ENCODE measurements at places on chromosomes 4 and X.

GRCh38 chr4:20408611-20409010, 156.9 kb downstream of the SLIT2 start:
- no peak overlapping the region for H3K4me3 ChIP-seq
- H3K36me3 ChIP-seq: no peaks in the 10 kb centered on the region
- no peak for DNase-seq
- no peaks in the 10 kb centered on the region for H3K27me3 ChIP-seq

- H3K27me3 ChIP-seq: no peaks in the 10 kb centered on the region
- H3K36me3 ChIP-seq: no peaks in the 10 kb centered on the region
- H3K27ac ChIP-seq: peak overlapping the region; percentile 65
- no peak overlapping the region for H3K4me3 ChIP-seq
- peaks cover 48% of the 10 kb centered on the region for H3K4me1 ChIP-seq
- peak; percentile 75 for DNase-seq
Observed at GRCh38 chr4:70713453-70714078, 8.2 kb upstream of the RUFY3 start.

GRCh38 chr4:81030981-81031791, 678 bp downstream of the BMP3 start:
- no peak overlapping the region for H3K27ac ChIP-seq
- peaks cover 23% of the 10 kb centered on the region for H3K4me1 ChIP-seq

- no peaks in the 10 kb centered on the region for H3K36me3 ChIP-seq
- H3K4me3 ChIP-seq: no peak overlapping the region
- DNase-seq: no peak
- no peaks in the 10 kb centered on the region for H3K4me1 ChIP-seq
Observed at GRCh38 chr4:106835919-106836318, 200.2 kb downstream of the DKK2 start.

GRCh38 chr4:2036866-2037265, 22.3 kb upstream of the NAT8L start:
- H3K27ac ChIP-seq: no peak overlapping the region
- no peak overlapping the region for H3K4me3 ChIP-seq
- H3K27me3 ChIP-seq: no peaks in the 10 kb centered on the region
- no peaks in the 10 kb centered on the region for H3K36me3 ChIP-seq

DNA sequence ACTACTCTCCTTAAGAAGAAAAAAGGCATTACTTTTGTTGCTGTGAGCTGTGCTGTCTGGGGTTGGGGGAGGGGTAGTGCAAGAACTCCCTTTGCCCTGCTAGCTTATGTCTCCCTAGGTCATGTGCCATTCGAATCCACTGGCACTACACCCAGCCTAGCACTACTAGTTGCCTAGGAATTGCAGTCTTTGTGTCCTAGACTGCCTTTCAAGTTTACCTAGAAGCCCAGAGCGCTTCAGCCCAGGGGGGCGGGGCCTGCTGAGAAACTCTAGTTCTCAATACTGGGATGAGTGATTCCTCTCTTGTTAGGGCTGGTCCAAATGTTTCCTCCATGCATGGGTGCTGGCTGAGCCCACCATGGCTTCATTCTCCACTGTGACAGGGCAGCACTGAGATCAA, 1011.5 kb downstream of the PCDH19 start:
- H3K4me3 ChIP-seq: no peak overlapping the region
- no peaks in the 10 kb centered on the region for H3K27me3 ChIP-seq
- no peaks in the 10 kb centered on the region for H3K4me1 ChIP-seq
- DNase-seq: no peak

DNA sequence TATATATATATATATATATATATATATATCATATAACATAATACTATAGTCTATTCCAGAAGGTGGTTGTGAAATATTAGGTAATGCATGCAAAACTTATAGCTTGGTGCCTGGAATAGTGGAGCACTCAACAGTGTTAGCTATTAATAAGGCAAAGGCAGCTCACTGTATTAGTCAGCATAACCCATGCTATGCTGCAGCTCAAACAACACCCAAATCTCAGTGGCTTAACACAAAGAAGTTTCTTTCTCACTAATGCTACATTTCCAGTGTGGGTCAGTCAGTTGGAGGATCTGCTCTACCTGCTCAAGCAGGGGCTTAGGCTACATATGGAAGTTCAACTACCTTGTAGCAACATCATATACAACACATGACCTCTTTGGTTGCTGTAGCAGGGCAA, 5.2 kb upstream of the RPGR start:
- no peak overlapping the region for H3K4me3 ChIP-seq
- no peak for DNase-seq
- H3K36me3 ChIP-seq: no peaks in the 10 kb centered on the region
- peaks cover 5% of the 10 kb centered on the region for H3K4me1 ChIP-seq
- no peak overlapping the region for H3K27ac ChIP-seq

GRCh38 chr4:33357121-33357520, 2637.0 kb downstream of the PCDH7 start:
- no peaks in the 10 kb centered on the region for H3K36me3 ChIP-seq
- no peak overlapping the region for H3K4me3 ChIP-seq
- DNase-seq: no peak
- H3K27me3 ChIP-seq: no peaks in the 10 kb centered on the region

DNA sequence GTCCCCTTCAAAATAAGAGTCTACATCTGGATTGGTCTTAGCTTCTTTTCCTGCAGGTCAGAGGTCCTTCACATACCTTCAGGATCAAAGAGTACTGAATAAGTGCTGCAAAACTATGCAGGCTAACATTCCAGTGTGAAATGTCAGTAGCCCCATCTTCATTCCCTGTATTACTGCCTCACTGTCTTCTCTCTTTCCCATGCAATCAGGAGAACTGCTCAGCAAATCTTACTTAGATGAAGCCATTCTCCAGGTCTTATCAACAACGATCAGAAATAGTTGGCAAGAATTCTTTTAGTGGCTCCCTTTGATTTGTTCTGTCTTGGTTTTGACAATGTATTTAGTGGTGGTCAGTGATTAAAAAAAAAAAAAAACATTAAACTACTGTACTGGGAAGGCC, 26.0 kb upstream of the IQCM start:
- H3K27me3 ChIP-seq: no peaks in the 10 kb centered on the region
- no peak overlapping the region for H3K27ac ChIP-seq
- no peaks in the 10 kb centered on the region for H3K4me1 ChIP-seq
- no peak overlapping the region for H3K4me3 ChIP-seq

GRCh38 chr4:61446941-61447340, 246.8 kb downstream of the ADGRL3 start:
- H3K27me3 ChIP-seq: no peaks in the 10 kb centered on the region
- no peak for DNase-seq
- no peaks in the 10 kb centered on the region for H3K4me1 ChIP-seq
- no peaks in the 10 kb centered on the region for H3K36me3 ChIP-seq
- no peak overlapping the region for H3K27ac ChIP-seq

DNA sequence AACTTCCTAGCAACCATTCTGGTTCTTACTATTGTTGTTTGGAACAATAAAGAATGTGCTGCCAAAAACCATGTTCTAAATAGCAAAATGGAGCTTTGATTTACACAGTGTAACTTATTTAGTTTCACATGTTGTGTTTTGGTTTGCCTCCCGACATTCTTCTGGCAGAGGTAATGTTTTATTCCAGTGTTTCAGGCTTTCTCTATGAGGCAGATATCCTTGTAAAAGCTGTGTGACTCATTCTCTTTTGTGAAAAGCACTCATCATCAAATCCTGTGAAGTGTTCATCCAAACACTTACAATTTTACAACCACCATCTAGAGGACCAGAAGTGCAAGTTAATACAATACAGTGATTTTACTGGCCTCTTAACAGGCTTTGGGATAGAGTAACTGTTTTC, 219.0 kb upstream of the GIMD1 start:
- H3K27ac ChIP-seq: no peak overlapping the region
- no peaks in the 10 kb centered on the region for H3K27me3 ChIP-seq
- no peaks in the 10 kb centered on the region for H3K36me3 ChIP-seq
- H3K4me3 ChIP-seq: no peak overlapping the region

- DNase-seq: no peak
- H3K4me3 ChIP-seq: no peak overlapping the region
- H3K4me1 ChIP-seq: no peaks in the 10 kb centered on the region
- H3K27ac ChIP-seq: no peak overlapping the region
Observed at GRCh38 chrX:113935518-113935917, 648.4 kb upstream of the HTR2C start.

DNA sequence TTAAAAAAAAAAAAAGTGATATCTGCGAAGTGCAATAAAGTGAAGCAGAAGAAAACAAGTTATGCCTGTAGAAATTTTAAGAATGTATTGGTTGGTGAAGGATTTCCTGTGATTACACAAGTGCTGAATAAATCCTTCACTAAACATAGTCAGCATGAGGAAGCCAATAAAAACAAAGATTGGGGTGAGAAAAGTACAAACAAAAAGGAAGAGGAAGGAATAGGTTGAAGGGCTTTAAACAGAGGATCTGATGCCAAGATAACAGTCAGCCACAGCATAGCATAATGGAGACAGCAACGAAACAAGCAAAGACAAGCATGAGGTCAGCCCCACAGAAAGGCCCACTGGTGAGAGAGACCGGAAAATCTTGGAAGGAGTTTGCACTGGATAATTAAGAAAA, 372.2 kb downstream of the ADAM29 start:
- H3K27ac ChIP-seq: no peak overlapping the region
- H3K27me3 ChIP-seq: no peaks in the 10 kb centered on the region
- no peak for DNase-seq
- H3K4me3 ChIP-seq: no peak overlapping the region

- H3K36me3 ChIP-seq: no peaks in the 10 kb centered on the region
- H3K4me3 ChIP-seq: no peak overlapping the region
- no peak for DNase-seq
- H3K27ac ChIP-seq: no peak overlapping the region
Observed at GRCh38 chrX:129318375-129318774, 204.9 kb downstream of the SMARCA1 start.

- peaks cover 7% of the 10 kb centered on the region for H3K36me3 ChIP-seq
- no peak overlapping the region for H3K27ac ChIP-seq
- DNase-seq: no peak
- H3K4me1 ChIP-seq: peaks cover 35% of the 10 kb centered on the region
- no peak overlapping the region for H3K4me3 ChIP-seq
Observed at GRCh38 chr4:8225706-8226443, 26.8 kb downstream of the SH3TC1 start.

- no peak for DNase-seq
- no peak overlapping the region for H3K27ac ChIP-seq
- H3K4me1 ChIP-seq: no peaks in the 10 kb centered on the region
- H3K27me3 ChIP-seq: no peaks in the 10 kb centered on the region
- no peak overlapping the region for H3K4me3 ChIP-seq
Observed at GRCh38 chrX:13522811-13523210, 46.6 kb upstream of the EGFL6 start.

DNA sequence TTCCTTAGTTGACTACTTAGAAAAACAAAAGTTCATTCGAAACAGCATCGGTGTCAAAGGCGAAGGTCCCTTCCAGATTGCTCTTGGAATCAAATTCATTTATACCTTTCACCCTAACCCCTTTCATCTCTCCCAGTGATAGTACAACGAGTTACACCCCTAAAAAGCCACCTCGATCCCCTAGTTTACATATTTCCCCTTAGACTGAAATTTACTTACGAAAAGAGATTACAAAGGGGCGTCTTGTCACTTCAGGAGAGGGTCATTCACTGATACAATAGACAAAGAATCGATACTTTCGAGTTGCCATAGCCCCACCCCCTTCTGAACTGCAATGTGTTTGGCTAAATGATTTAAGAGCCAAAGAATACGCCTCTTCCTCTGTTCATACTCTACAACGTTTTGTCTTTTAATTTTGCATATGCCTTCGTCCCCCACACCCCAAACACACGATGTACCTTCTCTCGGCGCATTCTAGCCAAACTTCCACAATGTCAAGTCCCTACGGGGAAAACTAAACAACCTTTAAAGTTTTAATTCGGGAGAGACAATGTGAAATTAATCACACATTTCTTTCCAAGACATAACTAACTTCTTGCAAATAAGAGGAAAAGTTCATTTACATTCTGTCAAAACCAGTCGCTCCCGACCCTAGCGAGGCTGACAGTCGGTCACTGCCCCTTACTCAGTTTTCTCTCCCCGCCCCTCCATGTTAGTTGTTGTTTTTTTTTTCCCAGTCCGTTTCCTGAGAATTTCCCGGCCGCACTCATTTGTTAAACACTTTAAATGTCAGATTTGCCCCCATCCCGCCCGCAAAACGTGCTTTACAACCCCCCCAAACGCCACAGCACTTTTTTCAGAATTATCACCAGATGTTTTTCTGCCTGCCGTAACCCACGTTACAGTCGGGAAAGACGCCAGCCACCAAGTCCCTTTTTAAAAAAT, 88.6 kb downstream of the HPRT1 start:
- peaks cover 63% of the 10 kb centered on the region for H3K27me3 ChIP-seq
- no peak overlapping the region for H3K27ac ChIP-seq
- H3K36me3 ChIP-seq: no peaks in the 10 kb centered on the region
- peak; percentile 37 for DNase-seq

- no peaks in the 10 kb centered on the region for H3K4me1 ChIP-seq
- no peak for DNase-seq
- no peak overlapping the region for H3K4me3 ChIP-seq
- H3K36me3 ChIP-seq: no peaks in the 10 kb centered on the region
- H3K27ac ChIP-seq: no peak overlapping the region
Observed at GRCh38 chrX:39249999-39250398, 448.7 kb downstream of the MID1IP1 start.

DNA sequence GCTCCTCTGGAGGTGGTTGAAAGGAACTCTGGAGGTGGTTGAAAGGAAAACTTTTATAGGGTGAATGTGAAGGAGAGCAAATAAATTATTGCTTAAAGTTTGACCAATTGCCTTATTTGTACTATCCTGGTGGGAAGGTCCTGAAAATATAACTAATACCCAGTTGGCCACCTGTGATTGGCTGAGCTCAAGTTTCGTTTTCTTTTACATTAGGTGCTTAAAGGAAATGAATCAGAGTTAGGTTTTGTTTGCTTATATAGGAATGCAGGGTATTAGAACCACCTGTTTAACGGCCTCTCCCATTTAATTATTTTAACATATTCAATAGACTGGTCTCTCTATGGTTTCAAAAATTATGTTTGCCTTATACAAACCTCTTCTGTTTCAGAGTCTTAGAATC, 497.6 kb downstream of the PRR32 start:
- H3K4me3 ChIP-seq: no peak overlapping the region
- H3K27me3 ChIP-seq: no peaks in the 10 kb centered on the region
- H3K27ac ChIP-seq: no peak overlapping the region

DNA sequence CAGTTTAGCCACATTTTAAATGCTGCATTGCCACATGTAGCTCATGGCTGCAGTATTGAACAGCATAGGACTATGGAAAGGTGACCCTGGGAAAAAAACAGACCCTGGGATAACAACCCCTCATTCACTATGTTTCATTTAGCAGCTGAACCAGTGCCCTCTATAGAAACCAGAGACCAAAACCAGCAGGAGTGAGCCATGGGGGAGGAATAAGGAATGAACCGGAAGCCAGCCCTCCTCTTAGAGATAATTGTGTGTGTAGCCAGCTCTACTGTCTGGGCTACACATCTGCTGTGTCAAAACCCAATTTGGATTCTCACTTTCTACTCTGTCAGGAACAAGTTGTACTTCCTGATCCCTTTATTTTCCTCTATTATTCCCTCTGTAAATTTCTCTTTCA, 158.5 kb upstream of the S100G start:
- no peak overlapping the region for H3K4me3 ChIP-seq
- H3K36me3 ChIP-seq: no peaks in the 10 kb centered on the region
- H3K27ac ChIP-seq: no peak overlapping the region
- no peaks in the 10 kb centered on the region for H3K27me3 ChIP-seq
- no peaks in the 10 kb centered on the region for H3K4me1 ChIP-seq
